ENCODE measurements at places on chromosomes 1 and 21. TPM values are rescaled to one million over a fixed set of nuclear protein-coding genes. Genes with fewer than 3 reads are reported as not detected.

DNA sequence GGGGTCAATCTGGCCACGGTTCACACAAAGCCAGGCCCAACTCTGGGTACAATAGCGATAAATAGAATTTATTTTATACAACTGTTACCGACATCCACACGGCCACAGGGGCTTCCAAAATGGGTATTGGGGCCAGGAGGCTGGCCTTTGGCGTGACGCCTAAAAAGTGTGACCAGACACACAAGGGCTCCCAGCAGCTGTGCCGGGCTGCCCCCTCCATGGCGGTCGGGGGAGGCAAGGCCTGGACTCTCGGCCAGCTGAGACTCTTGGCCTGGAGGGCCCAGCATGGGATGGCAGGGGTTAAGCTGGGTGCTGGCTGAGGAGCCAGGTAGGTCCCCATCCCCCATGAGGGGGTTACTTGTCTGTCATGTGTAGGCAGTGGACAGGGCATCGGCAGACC lies 73.0 kb downstream of the RAP1GAP start:
- H3K36me3 ChIP-seq: no peaks in the 10 kb centered on the region
- H3K4me1 ChIP-seq: no peaks in the 10 kb centered on the region
- H3K4me3 ChIP-seq: no peak overlapping the region
- no peak overlapping the region for H3K27ac ChIP-seq
- no peak for DNase-seq

DNA sequence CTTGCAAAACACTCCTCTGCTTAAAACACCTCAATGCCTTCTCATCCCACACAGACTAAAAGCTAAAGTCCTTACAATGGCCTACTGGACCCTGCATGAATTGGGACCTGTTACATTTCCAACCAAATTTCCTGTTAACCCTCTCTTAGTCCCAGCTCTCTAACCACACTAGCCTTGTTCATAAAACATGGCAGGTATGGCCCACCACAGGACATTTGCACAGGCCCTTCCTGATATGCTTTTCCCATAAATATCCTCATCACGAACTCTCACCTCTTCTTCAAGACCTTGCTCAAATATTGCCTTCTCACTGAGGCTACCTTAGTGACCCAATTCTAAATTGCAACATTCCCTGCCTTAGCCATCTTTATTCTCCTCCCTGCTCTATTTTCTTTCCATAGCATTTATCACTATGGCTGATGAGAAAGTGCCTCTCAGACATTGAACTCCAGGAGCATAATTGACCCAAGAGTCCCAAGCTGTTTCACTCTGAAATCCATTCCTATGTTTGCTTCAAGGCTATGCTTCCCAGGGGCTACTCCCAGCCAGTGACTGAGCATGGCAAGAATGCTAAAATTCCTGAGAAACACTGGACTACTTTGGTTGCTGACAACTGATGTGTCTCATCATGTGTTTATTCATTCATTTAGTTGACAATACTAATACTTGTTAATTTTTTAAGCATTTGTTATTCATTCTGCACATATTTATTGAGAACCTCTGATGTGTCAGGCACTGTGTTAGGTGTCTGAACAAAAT lies 2.7 kb upstream of the PALMD start:
- H3K36me3 ChIP-seq: no peaks in the 10 kb centered on the region
- no peak overlapping the region for H3K4me3 ChIP-seq
- DNase-seq: no peak

Gene PAQR6
- total RNA-seq: 4.0 TPM

Gene PPM1J
- total RNA-seq: 1.2 TPM

All from activated CD4-positive, alpha-beta memory T cell treated with anti-CD3 and anti-CD28 coated beads for 36 hours (primary cell).